ENCODE measurements at places on chromosomes 6 and 20. TPM values are rescaled to one million over a fixed set of nuclear protein-coding genes. Genes with fewer than 3 reads are reported as not detected.

GRCh38 chr20:13770141-13770540, 14.6 kb downstream of the ESF1 start:
- no peak for DNase-seq

DNA sequence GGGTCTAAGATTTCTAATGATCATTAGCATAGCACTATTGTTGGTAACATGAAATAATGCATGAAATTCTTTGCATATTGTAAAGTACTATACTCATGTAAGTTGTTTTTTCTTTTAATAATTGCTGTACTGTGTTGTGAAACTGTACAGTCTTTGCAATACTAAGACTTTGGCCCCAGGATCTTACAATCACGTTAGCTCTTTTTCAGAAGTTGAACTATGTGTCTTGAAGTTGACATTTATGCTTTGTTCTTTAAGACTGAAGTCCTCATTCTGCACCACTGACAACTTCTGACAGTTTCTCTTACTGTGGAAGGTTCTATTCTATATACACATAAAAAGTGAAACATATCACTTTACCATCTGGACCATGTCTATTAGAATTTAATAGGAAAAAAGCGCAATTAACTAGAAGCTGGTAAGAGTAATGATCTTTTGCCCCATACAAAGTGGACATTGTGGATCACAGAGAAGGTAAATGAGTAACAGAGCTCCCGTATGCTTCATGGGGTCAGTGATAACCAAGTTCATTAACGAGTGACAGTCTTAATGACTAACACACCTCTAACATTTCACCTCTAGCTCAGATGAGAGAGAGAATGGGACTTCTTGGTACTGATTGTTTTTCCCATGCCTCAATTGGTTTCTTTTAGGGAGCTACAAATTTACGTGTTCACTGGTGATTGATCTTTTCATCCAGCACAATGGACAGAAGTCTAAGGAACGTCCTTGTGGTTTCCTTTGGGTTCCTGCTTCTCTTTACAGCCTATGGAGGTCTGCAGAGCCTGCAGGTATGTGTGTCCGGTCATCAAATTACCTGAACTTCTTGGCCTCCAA, at the start of gene UNC93A:
UNC93A (plus strand) TSS at position 530 of the 837 bp plus-strand sequence; CDS start at position 705, 175 bp downstream.
- DNase-seq: no peak

DNA sequence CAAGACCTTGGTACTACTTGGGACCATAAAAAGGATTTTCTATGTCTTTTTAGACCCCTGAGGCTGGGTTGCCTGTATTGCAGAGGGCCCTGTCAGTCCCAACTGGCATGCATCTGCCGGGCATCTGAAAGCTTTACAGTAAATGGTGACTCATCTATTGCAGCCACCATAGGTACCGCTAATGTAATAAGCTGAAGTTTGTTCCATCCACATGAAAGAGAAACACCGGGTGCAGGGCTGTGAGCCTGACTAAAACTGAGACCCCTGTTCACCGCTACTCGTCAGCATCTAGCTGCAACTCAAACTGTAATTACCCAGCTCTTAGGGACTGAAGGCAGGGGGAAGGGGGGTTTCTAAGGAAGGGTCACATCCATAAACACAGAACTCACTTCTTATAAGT, 49.5 kb downstream of the TRERF1 start:
- DNase-seq: no peak

DNA sequence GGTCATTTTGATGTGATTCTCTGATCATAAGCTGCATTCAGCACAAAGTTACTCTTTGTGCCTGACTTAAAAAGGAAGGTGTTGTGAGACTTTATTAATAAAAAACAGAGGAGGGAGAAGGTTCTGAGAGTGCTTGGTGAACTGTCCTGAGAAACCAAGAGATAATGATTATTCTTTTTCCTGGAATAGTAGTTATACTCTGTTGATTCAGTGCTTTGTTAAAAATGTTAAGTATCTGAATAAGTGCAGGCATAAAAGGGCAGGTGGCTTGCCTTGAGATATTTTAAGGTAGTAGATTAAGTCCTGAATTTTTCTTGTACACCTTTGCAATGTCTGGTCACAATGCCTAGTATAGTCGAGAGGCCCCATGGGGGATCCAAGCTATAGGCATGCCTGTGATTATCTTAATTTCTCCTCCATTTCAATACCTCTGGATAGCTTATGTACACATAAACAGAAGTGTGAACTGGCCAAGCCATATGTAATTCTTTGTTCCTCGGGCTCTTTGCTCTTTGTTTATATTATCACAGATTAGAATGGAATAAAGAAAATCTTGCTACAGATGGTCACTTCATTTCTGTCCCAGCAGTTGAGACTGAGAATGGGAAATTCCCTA, 50.0 kb downstream of the SOBP start:
- DNase-seq: no peak

BTNL2 gene
- total RNA-seq: not detected
